Vagina (tissue), 2 donors: ENCODE measurements at places on chromosomes 6 and 20. TPM values are rescaled to one million over a fixed set of nuclear protein-coding genes. Genes with fewer than 3 reads are reported as not detected.

Gene TTK
- 2.5 TPM for total RNA-seq

DNA sequence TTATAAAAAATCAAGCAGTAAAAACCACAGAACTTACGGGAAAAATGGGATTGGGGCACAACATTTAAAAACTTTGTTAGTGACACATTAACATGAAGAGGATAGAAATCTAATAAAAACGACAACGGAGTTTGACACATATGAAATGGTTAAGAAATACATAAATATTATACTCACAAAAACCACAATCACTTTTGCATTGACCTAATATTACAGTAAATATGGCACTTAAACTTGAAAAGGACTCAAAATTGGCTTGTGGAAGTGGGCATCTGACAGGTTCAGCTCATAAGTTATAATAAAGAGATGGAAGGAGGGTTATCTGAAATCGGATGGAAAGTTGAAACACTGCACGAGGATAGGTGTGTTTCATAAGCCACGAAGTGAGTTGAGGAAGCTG, 523.7 kb downstream of the TFAP2B start:
- no peak for DNase-seq

- DNase-seq, result no peak
Observed at GRCh38 chr6:154993026-154993425, 2.1 kb upstream of the TIAM2 start.

- DNase-seq, result no peak
Observed at GRCh38 chr6:30691208-30691847, 544 bp upstream of the NRM start.

DNA sequence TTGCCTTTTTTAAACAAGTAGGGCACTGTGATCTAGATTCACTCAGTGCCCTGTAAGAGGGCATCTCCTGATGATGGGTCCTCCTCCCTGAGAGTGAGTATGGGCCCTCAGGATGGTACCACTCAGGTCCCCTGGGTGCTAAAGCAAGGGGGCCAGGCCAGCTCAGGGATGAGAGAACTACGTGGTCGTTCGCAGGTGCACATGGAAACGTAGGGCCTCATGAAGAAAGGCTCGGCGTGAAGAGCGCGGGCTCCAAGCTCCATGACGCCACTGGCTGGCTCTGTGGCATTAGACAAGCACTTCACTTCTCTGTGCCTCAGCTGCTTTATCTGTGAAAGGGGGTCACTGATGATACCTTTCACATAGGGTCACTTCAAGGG, 50.7 kb downstream of the SYNJ2 start:
- DNase-seq, result no peak

- DNase-seq, result no peak
Observed at GRCh38 chr20:9021699-9022098, 47.2 kb upstream of the PLCB4 start.

Gene IP6K3
- 1.5 TPM for total RNA-seq

GRCh38 chr20:32440758-32441078, 82.6 kb downstream of the ASXL1 start:
- no peak for DNase-seq

DNA sequence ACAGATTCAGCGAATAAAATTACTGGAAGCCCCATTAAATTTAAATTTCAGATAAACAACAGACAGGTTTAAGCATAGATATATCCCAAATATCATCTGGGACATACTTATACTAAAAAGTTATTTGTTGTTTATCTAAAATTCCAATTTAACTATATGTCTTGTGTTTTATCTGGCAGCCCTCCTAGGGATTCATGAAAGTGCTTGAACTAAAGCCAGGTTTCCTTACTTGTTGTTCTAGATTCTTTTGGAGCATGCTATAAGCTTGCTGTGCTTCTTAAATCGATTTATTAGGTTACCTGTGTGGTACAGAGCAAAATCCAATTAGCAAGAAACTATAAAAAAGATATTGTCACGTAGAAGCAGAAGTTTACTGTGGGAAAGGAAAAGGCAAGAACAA, 202.5 kb upstream of the GMDS start:
- DNase-seq, result no peak

DNA sequence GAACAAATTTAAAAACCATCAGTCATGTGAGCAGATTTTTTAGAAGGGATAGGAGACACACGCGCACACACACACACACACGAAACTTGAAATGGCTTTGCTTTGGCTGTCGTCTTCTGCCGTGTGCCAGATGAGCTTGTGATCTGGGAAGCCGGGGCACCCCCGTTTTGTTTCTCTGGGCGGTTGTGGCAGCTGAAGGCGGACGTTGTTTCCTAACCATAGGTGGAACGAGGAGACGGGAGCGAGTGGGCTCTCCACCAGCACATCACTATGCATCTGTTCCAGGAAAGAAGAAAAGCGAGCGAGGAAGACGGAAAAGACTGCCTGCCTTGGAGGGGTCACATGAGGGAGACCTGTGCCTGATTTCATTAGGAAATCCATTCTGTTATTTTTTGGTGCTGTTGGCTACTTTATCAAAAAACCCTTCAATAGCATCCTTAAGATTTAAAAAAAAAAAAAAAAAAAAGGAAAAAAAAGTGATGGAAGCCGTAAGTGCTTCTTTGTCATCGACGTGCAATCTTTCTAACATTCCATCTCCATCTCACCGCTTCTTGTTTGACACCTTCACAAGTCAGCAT, 142.1 kb downstream of the DTNBP1 start:
- DNase-seq, result no peak

Gene MCHR2
- not detected for total RNA-seq

GRCh38 chr20:8073024-8073832, 53.7 kb upstream of the TMX4 start:
- no peak for DNase-seq

- DNase-seq, result no peak
Observed at GRCh38 chr6:56620229-56620868, 22.3 kb downstream of the DST start.

- no peak for DNase-seq
Observed at GRCh38 chr6:158255989-158256601, 56.2 kb upstream of the TULP4 start.

- peak; percentile 75 for DNase-seq
Observed at GRCh38 chr6:170184316-170184715, 106.6 kb downstream of the DLL1 start.

Gene PLCB4
- total RNA-seq, result 12.0 TPM
